NCI-H82 (cell line): ENCODE measurements at places on chromosomes 12 and 14.
A peak's percentile ranks its signal among the peaks of the same experiment; 100 is the strongest.

- no peak for DNase-seq
Observed at GRCh38 chr14:97975216-97975615, 1178.0 kb downstream of the VRK1 start.

- peak; percentile 65 for DNase-seq
Observed at GRCh38 chr14:99393059-99393655, 87.5 kb downstream of the SETD3 start.

DNA sequence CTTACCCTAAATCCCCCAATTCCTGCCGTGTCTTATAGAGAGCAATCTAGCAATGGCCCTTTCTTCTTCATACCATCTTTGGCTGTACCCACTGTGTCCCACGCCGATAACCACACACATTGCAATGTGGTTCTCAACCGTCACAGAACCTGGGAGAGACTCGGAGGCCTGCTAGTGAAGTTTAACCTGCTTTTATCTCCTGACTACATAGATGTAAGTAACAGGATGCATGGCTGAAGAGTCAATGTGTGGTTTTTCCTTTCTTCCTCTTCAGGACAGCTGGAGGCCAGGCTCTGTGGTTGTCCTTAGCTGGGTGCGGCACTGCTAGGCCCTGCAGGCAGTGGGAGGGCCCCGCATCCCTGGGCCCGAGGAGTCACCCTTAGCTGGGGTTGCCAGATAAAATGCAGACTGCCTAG, 51.3 kb downstream of the ZNF664 start:
- no peak for DNase-seq

GRCh38 chr14:87108726-87109125, 884.3 kb downstream of the GALC start:
- DNase-seq, result no peak

DNA sequence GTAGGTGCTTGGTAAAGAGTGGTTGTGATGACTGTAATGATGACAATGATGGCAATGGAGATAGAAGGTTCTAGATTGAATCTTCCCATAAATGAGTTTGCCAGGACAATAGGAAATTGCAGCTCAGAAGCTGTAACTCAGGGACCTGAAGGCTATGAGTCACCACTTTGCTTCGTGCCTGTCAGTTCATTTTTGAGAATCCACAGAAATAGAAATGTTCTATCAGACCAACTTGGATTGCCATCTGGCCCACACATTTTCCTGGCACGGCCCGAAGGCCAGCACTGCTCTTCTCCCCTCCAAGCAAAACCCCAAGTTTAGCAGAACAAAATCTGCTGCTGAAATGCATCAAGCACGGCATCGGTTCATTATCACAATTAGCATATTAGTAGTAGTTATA, 1127.0 kb downstream of the BCL11B start:
- DNase-seq, result no peak

DNA sequence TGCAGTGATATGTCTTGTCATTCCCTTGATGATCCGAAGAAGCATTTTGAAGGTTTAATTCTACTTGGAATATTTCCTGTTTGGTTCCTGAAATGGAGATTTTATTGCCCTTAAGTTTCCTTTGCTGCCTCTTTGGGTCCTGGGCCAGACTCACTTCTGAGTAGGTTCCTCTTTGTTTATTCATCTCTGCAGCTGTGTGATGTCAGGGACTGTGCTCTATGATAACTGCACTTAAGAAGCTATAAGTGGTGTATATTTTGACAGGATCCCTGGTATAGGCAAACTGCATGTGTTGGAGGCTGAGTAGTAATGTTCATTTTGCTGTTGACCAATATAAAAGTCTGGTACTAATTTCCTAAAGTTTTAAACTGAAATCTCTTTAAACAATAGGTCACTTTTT, at the start of gene KLRC4:
TSS of gene KLRC4 (minus strand) at position 366 of the 400 bp plus-strand sequence. CDS start at position 184, 182 bp downstream.
- no peak for DNase-seq

- DNase-seq, result no peak
Observed at GRCh38 chr12:29516431-29516875, 19.0 kb upstream of the OVCH1 start.

GRCh38 chr12:55743406-55744339, 751 bp downstream of the GDF11 start:
- peak; percentile 81 for DNase-seq

DNA sequence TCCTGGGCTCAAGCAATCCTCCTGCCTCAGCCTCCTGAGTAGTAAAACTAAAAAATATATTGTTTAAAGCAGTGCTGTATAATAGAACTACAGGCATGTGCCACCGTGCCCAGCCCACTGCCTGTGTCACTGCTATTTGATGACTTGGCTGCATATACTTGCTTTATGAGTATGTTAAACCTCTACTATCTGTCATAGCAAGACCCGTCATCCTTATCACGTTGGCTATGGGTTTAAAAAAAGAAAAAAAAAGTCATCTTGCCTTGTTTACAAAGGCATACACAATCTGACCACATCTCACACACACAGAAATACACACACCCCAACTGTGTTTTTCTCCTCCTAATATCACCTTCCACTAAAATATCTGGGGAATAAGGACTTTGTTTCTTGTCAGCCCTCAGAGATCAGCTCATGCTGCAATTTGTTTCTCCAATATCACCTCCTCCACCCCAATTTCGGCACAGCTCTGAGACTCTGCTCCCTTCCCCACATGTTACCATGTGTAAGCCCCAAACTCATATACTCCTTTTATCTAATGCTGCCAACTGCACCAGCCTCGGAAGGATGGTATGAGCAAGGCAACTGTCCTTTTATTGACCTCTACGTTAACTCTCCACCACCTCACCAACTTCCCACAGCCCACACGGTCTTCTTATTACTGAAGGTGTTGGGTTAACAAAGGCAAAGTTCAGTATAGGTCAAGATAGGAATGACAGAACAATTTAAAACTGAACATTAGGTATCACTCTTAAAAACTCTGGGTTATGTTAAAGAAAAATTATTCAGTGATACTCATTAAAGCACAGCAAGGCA, 802 bp upstream of the TMPRSS12 start:
- DNase-seq, result no peak

GRCh38 chr12:91555436-91556415, 373.1 kb upstream of the DCN start:
- no peak for DNase-seq

GRCh38 chr14:36316131-36316530, 4.3 kb downstream of the MBIP start:
- no peak for DNase-seq

- DNase-seq, result peak; percentile 62
Observed at GRCh38 chr12:55717011-55718007, 1.5 kb downstream of the BLOC1S1 start.

GRCh38 chr14:106619606-106620005, 1093.2 kb downstream of the TMEM121 start:
- DNase-seq, result no peak

DNA sequence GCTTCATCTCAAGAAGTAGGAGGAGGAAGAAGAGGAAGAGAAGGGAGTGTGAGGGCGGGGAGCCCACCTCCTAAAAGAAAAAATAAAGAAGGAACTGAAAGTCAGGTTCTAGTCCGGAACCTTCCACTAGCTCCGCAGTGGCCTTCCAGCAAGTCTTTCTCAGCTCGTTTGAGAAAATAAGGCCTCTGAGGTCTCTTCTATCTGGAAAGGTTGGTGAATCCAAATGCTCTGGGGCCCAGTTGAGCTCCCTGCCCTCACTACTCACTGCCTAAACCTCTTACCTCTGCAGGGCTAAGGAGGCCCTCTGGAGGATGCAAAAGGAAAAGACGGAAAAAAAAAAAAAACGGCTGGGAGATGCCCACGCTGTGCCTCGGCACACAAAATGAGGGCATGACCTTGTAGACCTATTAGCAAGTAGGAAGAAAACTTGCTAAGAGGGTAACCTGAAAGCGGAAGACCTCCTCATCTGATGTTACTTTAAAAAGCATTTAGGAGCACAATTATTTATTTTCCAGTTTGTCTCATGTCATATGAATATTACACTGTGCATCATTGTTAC, 35.9 kb downstream of the FBLN5 start:
- DNase-seq, result peak; percentile 66

DNA sequence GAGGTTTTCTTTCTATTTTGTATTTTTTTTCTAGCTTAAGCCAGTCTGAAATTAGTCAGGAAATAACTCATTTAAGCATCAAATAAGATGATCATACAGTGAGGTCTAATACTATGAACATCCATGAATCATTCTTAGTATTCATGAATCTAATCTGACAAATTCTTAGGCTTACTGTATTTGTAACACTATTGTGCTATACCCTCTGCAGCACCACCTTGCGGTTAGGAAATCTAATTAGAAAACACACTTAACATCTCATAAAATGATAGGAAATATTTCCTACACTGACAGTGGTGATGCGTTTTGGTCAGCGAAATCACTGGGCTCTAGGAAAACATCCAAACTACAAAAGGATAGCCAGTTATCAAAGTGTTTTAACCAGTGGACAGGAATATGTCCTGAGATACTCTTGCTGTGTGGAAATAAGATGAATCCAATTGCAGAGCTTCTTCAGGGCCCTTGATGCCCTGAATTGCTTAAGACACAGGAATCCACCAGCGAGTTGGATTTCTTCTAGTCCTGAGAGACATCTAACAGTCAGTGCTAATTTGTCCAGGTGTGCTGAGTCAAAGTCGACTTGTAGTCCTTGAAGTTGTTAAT, 109.3 kb upstream of the MYF6 start:
- DNase-seq, result peak; percentile 49

DNA sequence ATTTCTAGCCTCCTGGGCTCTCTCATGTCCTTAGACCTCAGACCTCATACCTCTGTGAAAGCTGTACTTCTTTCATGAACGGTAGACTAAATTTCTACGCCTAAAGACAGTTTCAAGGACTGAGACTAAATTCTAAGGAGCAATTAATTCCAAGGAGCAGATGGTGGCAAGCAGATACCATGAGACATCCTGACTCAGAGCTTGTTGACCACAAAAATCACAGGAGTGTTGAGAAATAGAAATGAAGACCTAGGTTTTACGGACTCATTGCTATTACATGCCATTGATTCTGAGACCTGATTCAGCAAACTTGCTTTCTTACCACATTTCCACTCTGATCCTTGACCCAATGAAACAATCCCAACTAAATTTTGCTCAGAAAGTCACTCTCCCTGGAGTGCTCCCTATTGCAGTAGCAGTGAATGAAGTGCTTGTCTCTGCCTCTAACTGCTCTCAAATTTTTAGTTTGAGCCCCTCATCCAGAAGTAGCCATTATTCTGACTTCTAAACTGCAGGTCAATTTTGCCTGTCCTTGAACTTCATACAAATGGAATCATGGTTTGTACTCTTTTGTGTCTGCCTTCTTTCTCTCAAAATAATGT, 52.0 kb downstream of the PEX5 start:
- DNase-seq, result no peak

DNA sequence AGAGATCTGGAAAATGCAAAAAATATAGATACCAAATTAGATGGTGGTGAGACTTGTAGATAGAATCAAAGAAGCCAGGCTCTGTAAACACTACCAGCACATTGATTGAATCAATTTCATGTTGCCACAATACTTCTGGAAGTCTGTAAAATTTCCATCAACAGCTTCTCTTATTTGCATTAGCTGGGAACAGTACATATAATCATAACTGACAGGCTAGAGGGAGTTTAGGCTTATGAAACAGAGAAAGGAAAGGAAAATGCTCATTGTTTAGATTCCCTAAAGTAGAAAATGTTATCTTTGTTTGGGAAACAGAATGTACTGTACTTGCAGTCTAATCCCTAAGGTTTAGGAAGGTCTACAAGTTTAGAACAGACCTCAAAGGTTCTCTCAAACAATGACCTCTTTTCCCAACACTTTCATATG, 335.2 kb downstream of the CEP128 start:
- DNase-seq, result no peak

DNA sequence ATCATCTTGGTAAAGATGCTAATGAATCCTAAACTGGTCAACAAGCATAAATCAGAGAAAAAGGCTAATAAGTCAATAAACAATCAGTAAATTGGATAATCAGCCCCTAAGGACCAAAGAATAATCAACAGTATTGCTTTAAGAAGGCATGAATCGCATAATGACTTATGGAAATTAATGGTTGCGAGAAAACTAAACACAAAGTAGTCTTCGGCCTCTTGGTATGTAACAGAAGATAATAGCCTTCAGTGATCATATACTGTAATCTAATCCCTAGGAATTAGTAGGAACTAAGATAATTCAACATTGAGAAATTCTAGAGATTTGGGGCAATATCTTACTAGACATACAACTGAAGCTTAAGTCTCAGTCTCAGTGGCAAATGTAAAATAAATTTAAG, 122.1 kb downstream of the PRKCH start:
- no peak for DNase-seq

DNA sequence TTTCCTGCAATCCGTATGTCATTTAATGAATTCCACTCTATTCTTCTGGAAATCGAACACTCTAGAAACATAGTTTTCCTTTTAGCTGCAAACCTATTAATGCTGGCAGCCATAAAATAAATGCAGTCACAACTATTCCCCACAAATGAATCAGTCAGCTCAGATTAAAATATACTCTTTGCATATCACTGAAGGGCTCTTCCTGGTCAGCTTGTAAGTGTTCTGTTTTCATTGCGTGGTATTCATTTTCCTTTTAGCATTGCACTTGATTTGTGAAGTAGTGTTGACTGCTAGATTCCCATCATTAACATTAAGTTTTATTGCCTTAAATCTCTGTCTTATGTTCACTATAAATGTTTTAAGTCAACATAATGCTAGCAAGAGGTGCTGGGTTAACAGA, 685.9 kb downstream of the DIO2 start:
- DNase-seq, result no peak

DNA sequence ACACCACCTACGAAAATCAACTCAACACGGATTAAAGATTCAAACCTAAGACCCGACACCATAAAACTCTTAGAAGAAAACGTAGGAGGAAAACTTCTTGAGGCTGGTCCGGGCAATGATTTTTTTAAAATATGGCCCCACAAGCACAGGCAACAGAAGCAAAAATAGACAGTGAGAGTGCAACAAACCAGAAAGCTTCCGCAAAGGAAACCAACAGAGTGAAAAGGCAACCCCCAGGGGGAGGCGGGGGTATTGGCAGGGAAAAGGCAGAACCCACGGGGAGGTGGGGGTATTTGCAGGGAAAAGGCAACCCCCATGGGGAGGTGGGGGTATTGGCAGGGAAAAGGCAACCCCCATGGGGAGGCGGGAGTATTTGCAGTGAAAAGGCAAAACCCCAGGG, 20.5 kb upstream of the FBRSL1 start:
- no peak for DNase-seq

GRCh38 chr12:118150625-118151024, 14.7 kb downstream of the PEBP1 start:
- no peak for DNase-seq

DNA sequence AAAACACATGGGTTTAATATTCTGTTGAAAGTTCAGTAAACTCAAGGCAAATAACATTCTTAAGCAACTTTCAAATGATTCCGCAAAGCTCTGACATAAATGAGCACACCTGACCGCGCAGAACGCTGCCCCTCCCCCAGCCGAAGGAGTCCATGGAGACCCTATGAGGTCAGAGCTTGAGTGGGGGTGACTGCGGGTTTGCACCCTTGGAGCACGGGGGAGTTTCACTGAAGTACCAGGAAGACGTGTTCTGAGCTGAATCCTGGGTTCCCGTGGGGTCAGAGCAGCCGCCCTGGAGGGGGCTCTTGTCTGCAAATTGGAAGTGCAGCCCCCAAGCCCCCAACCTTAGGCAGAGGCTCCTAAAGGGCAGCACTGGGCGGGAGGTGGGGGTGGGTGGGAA, 324.1 kb upstream of the SFSWAP start:
- no peak for DNase-seq
